AG10803 (cell line): ENCODE measurements at places on chromosomes 1 and 21.

DNA sequence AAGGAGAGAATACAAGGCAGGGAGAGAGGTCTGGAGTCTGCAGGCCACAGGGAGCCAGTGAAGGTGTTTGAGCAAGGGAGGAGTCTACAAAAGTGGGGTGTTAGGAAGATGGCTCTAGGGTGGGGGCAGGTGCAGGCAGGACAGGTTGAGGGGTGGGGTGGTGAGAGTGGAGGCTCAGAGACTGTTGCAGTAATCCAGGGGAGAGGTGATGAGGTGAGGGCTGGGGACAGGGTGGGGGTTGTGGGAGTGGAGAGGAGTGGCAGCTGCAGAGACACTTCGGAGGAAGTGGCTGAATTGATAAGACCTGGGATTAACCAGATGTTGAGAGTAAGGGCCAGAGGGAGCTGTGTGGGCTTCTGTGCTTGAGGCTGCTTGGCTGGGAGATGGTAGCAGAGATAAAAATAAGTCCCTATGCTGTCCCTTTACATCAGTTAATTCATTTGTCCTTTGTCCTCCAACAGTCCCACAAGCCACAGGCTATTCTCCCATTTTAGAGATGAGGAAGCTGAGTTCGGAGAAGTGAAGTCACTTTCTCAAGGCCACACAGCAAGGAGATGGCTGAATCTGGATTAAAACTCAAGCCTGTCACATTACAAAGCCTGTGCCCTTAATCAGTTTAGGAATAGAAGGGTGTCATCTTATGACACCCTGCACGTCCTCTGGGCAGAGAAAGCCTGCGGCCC is 54.8 kb upstream of the SYNC start:
- no peak for DNase-seq

- no peak for DNase-seq
These were observed 6.8 kb upstream of the PUM1 start for GRCh38 chr1:31072304-31072746.

GRCh38 chr1:160325252-160325651 is 17.8 kb downstream of the COPA start:
- DNase-seq: no peak

GRCh38 chr1:205041001-205041715 is 1.9 kb upstream of the CNTN2 start:
- no peak for DNase-seq

GRCh38 chr1:202821467-202821866 is 10.7 kb downstream of the PCAT6 start:
- peak; percentile 69 for DNase-seq

GRCh38 chr1:20368866-20369470 is 78.3 kb downstream of the VWA5B1 start:
- no peak for DNase-seq

GRCh38 chr1:197198911-197199310 is 52.4 kb upstream of the ASPM start:
- DNase-seq: no peak

GRCh38 chr21:43806017-43806710 is 16.8 kb downstream of the RRP1 start:
- DNase-seq: no peak

DNA sequence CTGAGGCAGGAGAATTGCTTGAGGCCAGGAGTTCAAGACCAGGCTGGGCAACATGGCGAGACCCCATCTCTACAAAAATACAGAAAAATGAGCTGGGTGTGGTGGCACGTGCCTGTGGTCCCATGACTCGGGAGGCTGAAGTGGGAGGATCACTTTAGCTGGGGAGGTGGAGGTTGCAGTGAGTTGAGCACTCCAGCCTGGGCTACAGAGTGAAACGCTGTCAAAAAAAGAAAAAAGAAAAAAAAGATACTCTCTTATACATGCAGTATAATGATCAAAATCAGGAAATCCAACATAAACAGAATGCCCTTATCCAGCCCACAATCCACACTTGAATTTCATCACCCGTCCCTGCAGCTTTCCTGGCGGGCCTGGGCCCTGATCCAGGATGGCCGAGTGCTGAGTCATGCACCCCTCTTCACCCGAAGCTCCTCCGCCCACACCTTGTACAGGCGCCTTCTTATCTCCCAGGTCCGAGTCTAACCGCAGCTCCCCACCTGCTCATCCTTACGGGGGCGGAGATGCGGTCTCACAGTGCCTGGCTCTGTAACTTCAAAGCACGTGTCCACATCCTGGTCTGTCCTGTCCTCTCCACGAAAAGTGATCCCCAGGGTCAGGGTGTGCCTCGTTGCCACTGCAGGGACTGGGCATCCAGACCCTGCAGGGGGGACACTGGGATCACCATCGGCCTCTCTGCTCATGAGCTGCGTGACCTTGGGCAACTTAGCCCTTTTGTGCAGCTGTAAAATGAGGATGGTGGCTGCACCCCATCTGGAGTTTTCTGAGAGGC is 120.2 kb upstream of the SLC45A1 start:
- DNase-seq: peak; percentile 85

- DNase-seq: no peak
These were observed 24.7 kb upstream of the CCT8 start for GRCh38 chr21:29098156-29098555.

DNA sequence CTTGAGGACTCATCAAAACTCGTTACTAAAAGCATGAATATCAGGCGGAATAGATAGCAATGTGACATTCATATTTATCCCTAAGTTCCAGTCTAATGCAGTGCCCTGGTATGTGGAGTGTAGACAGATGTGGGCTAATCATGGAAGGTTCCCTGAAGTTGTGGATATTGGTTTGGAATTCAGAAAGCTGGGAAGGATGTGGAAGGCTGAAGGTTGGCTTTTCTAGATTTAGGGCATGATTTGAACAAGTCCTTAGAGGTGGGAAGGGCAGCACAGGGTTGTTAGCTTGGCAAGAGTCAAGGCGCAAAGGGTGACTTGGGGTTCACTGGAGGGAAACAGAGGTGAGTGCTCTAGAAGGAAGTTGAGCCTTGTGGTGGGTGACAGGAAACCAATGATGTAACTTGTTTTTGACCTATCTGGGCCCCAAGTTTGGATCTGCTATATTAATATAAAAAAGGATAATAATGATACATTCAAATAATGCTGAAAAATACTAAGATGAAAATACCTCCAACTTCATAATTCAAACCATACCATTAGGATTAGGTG is 21.9 kb downstream of the LGALS8 start:
- DNase-seq: no peak

- DNase-seq: no peak
These were observed 85.3 kb downstream of the FOXD2 start for GRCh38 chr1:47522935-47523834.

GRCh38 chr1:45512641-45513054 is 9.0 kb downstream of the PRDX1 start:
- DNase-seq: peak; percentile 60

GRCh38 chr1:223849352-223850254 is 3.9 kb upstream of the TP53BP2 start:
- no peak for DNase-seq

GRCh38 chr21:26067836-26068594 is 102.6 kb downstream of the APP start:
- DNase-seq: no peak

DNA sequence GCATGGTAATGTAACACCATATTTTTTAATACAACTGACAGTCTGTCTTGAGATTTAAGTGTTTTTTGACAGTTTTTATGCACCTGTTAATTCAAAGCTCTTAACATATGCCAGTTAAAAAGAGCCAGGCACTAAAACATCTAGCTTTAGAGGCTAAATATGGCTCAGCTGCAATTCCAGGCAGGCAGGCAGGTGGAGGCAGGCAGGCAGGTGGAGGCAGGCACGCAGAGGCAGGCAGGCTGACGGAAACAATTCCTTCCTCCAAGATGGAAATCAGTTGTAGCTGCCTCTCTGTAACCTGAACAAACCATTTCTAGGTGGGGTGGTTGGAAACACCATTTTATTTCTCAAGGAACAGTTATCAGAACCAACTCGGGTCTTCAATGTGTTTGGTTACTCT is 51.2 kb downstream of the GORAB start:
- no peak for DNase-seq
